Fibroblast of villous mesenchyme (primary cell): ENCODE measurements at places on chromosomes 12 and 14. TPM values are rescaled to one million over a fixed set of nuclear protein-coding genes. Genes with fewer than 3 reads are reported as not detected.

DNA sequence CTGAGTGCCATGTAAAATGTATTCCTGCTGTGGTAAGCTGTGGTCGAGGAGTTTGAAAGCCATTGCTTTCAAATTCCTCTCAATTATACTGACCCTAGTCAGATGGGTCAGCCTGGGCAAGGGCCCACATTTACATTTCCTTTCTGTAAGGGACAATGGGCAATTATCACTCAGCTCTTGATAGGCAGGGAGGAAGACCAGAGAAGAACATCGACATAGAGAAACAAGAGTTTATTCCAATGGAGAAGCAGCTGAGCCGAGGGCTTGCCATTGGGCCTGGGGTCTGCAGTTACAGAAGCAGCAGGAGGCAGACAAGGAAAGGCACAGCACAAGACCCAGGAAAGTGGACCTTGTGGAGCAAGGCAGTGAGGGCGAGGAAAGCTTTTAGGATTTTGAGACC is 9.7 kb downstream of the NRIP2 start:
- no peak for DNase-seq

ANKRD33 gene
- not detected in 2 replicates for total RNA-seq

DNA sequence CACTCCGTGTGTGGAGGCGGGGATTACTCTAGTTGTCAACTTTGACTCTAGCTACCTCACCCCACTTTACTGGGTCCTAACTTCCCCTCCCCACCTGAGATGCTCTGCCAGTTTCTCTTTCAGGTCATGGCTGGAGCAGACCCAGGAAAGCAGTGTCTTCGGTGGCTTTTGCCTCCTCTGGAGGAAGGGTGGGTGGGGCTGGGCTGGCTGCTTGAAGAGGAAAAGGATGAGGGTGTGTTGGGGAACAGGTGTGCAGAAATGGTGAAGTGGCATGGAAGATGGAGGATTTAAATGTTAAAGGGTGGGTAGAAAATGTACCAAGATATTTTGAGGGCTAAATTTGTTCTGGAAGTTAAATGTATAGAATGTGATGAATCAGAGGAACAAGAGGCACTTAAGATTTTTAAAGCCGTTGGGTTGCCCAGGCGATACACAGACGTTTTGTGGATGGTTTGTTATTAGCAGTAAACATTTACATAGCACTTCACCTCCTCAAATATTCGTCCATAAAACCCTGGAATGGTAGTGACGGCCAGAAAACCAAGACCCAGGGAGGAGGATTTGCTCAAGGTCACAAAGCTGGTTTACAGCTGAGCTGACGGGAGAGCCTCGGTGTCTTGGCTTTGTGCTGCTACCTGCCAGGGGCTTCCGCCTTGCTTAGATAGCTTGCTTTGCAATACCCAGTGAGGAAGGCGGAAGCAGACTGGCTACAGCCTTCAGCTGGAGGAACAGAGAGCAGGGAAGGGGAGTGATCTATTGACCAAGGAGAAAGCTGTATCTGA is 72.2 kb upstream of the PRMT8 start:
- DNase-seq, result no peak

RNASE7 gene
- total RNA-seq, result not detected in 2 replicates

GRCh38 chr12:127636882-127637281 is 630.1 kb upstream of the TMEM132C start:
- DNase-seq, result no peak

DNA sequence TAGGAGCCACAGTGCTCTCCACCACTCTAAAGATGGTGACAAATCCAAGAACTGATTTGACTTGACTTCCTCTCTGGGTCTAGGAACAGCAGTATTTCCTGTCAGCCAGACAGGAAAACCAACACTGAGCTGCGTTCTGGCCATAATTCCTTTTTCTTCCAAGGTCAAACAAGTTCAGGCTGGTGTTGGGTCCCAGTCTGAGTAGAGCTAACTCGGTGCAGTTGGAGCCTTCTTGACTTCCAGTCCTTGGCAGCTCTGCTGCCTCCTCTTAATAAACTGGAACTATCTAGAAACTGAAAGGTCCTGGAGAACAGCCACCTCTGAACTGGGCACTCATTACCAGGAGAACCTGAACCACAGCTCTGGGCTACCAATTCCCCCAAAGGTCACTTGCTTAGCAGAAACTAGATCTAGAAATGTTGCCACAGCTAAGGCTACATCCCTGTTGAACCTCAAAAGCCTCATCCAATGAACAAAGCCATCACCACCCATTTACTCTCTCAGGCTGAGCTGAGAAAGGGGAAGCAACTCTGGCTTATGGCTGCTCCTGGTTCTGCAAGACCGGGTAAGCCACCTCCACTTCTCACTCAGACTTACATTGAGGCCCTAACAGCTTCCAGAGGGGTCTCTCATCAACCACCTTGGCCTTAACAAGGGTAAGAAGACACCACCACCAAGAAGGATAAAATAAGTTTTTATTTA is 27.7 kb downstream of the MAX start:
- DNase-seq, result no peak

- DNase-seq, result no peak
Observed at GRCh38 chr14:63773504-63773903, 45.6 kb upstream of the SGPP1 start.

- no peak for DNase-seq
Observed at GRCh38 chr12:56361487-56362129, 1.0 kb downstream of the APOF start.

DNA sequence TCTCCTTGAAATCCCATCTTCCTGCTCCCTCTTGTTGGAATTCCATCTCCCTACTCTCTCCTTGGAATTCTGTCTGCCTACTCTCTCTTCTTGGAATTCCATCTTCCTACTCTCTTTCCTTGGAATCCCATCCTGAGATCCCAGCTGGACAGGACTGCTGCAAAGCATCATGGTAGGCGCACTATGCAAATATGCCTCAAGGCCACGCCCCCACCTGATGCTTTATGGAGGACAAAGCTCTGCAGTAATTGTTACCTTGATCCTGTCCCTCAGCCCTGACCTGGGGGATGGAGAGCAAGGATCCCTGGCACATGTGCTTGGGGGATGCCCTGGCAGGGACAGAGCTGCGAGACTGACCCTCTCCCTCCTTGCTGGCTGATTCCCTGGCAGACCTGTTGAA is 185.6 kb downstream of the TBX5 start:
- DNase-seq, result no peak

CMKLR1 gene
- total RNA-seq, result 1.7 and 1.9 TPM in 2 replicates

DNA sequence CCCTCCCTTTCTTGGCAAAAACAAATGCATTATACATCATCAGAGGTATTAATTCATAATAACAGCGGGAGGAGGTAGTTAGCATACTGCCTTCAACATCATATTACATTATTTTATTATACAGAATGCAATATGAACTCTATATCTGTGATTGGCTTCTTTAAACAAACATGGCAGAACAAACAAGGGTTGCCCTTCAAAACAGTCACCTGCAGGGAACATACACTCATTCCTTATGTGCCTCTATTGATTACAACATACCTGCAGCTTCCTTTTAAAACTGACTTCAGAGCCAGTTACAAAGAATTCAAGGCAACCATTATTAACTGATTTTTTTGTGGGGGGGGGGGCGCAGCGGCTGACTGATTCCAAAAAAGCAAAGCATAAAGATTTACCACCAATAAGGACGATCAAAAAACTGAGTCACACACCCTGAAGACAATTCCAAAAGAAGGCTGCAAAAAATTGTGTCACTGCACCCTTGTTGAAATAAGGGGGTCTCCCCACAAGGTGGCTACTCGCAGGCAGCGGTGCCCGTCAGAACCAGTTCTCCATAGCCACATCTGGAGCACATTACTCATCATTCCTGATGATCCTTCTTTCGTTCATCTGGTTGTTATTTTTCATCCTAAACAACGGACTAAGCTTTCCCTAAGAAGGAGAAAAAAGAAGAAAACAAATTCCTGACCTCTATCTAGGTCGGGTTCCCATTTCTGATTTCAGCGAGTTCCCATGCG is 51.8 kb downstream of the SMUG1 start:
- peak; percentile 23 for DNase-seq

- no peak for DNase-seq
Observed at GRCh38 chr14:72495668-72496067, 398.2 kb downstream of the DPF3 start.

P2RX2 gene
- total RNA-seq, result not detected in 2 replicates

- DNase-seq, result peak; percentile 85
Observed at GRCh38 chr12:49776413-49776812, 35.1 kb downstream of the TMBIM6 start.

- no peak for DNase-seq
Observed at GRCh38 chr12:12715128-12715458, 2.1 kb upstream of the CDKN1B start.

- DNase-seq, result no peak
Observed at GRCh38 chr12:53101266-53101665, 2.0 kb upstream of the SOAT2 start.

DNA sequence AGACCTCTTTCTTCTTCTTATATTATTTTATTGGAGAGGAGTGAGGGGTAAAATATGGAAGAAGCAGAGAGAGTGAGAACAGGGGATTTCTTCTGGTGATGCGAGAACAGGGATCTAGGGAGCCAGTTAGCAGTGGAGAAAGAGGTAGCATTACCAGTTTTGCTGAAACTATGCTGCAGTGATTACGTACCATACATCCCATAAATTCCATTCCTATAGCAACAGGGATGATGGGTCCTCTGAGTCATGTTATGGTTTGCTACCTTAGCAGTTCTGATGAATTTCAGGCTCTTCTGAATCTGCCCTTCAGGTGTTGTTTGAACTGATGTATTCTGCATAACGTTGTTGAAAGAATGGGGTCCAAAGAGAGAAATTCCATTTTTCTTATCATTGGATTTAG is 625.4 kb upstream of the LRFN5 start:
- DNase-seq, result no peak

DNA sequence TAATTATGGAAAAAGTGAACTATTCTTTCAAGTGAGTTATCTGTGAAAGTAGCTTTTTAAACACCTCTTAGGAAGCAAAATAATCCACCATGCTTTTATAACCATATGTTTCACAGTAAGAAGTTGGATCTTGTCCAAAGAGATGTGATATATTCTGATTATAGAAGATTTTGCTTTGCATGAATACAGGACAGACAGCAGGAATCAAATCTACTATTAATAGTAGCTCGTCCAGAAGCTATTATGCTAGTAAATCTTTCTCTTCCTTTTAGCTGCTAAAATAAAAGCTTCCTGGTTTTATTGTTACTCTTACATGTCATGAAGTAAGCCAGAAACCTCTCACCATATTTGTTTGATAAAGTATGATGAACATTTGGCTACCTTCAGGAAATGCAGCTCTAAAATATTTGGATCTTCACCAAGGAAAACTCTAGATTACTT is 257.0 kb downstream of the IPO8 start:
- DNase-seq, result no peak

- DNase-seq, result no peak
Observed at GRCh38 chr12:57741844-57742738, 2.7 kb upstream of the TSPAN31 start.

- DNase-seq, result no peak
Observed at GRCh38 chr12:131264635-131265034, 310.9 kb downstream of the ADGRD1 start.

DNA sequence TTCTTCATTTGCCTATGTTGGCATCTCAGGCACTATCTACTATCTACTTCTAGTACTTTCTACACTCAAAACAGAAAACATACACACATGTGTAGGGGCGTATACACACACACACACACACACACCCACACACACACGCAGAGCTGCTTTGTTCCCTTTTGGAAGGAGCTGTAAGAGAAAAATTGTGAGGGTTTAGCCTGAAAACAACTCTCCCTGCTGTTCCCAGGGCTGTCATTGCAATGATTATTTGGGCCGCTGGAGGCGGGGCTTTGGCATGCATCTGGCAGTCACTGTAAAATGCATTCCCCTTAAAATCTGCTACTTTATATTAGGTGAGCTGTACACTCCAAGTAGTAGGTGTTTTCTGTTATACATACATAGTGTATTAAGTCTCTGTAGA is 29.1 kb upstream of the SLC38A2 start:
- peak; percentile 72 for DNase-seq

DNA sequence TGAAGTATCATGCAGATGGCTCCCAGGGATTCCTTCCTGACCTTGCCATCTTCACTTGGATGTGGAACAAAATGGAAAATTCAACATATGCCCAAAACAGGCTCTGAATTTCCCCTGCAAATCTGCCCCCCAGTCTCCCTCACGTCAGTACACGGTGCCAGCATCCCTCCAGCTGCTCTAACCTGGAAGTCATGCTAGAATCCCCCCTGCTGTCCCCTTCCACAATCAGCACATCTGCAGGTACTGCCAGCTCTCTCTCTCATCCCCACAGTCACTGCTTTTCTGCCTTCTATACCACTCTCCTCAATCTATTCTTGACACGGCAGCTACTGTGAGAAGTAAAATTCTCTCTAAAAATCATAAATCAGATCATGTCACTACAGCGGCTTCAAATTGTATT is 21.6 kb downstream of the GALNT6 start:
- no peak for DNase-seq

- no peak for DNase-seq
Observed at GRCh38 chr12:90010089-90010488, 301.5 kb upstream of the ATP2B1 start.

DNA sequence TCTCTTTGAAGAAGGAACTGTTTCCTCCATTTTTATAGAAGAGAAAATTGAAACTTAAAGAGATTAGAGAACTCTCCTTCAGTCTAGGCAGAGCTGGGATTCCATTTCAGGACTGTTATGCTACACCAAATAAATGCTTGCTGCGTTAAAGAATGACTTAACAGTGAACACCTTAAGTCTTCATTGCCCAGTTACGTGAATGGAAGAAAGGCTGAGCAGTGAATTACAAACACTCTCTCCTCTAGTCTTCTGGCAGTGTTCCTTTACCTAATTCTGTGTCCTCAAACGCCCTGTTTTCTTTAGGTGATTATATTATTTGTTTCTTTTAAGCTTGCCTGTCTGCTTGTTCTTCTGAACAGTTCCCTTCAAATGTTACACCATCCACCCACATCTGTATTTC is 59.7 kb downstream of the RCOR1 start:
- no peak for DNase-seq

- DNase-seq, result peak; percentile 68
Observed at GRCh38 chr12:16359512-16360491, 12.4 kb downstream of the MGST1 start.

- no peak for DNase-seq
Observed at GRCh38 chr14:105902131-105902898, 375.9 kb downstream of the TMEM121 start.

GRCh38 chr12:68796399-68796798 is 11.6 kb upstream of the MDM2 start:
- DNase-seq, result no peak
